Neural crest cell (in vitro differentiated cells): ENCODE measurements at places on chromosomes 5 and 9.

DNA sequence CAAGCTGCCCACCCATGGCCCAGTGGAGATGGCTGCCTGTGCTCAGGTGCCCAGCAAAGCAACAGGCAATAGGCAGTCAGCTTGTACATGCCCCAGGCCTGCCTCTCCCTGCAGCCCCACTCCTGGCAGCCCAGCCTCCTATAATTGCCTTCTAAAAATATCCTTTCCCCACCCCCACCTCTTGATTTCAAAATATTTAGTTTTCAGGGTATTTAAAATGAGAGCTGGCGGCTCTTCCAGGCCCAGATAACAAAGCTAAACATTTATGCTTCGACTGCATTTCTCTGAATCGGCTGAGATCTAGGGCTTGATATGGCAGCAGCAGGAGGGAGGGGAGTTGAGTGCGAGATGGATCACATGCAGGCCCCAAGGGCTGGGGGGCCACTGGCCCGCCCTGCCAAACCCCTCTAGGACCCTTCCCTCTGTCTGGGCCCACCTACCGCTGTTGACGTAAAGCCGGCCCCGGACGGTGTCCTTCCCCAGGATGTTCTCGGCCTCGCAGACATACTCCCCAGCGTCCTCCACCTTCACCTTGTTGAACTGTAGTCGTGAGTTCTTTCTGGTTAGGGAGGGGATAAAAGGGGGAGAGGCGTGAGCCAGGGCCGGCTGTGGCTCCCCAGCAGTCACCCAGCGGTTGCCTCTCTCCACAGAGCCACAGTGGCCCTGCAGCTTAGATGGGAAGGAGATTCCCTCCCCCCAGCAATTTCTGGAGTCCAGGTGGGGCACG is 85.0 kb downstream of the PSD2 start:
- no peak for DNase-seq

- no peak for DNase-seq
Observed at GRCh38 chr5:21173526-21173925, 1185.5 kb upstream of the CDH18 start.

GRCh38 chr5:112062181-112062580 is 305.2 kb upstream of the NREP start:
- DNase-seq = no peak

DNA sequence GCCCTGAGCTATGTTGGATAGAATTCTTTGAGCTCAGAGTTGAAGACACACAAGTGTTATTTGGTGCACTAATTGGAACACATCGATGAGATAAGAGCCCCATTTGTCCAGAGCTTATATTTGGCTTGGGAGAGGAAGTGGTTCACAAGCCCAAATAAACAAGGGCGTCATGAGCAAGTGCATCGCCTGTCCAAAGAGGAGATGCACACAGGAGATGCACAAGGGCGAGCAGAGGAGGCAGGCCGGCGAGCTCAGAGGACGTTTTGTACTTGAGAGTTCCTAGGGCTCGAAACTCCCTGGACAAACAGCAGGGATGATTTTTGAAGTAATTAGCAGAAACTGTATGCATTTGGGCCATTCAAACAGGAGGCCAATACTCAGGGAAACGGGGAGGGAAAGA is 212.8 kb upstream of the IRX1 start:
- no peak for DNase-seq

GRCh38 chr5:5353681-5354080 is 68.8 kb upstream of the ICE1 start:
- no peak for DNase-seq

DNA sequence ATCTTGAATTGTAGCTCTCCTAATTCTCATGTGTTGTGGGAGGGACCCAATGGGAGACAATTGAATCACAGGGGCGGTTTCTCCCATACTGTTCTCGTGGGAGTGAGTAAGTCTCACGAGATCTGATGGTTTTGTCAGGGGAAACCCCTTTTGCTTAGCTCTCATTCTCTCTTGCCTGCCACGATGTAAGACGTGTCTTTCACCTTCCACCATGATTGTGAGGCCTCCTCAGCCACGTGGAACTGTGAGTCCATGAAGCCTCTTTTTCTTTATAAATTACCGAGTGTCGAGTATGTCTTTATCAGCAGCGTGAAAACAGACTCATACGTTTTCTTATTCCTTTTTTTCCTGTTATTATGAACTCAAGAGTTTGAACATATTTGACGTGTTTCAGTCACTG is 39.1 kb downstream of the RETREG1 start:
- no peak for DNase-seq

- no peak for DNase-seq
Observed at GRCh38 chr9:69593301-69593700, 78.9 kb downstream of the APBA1 start.

DNA sequence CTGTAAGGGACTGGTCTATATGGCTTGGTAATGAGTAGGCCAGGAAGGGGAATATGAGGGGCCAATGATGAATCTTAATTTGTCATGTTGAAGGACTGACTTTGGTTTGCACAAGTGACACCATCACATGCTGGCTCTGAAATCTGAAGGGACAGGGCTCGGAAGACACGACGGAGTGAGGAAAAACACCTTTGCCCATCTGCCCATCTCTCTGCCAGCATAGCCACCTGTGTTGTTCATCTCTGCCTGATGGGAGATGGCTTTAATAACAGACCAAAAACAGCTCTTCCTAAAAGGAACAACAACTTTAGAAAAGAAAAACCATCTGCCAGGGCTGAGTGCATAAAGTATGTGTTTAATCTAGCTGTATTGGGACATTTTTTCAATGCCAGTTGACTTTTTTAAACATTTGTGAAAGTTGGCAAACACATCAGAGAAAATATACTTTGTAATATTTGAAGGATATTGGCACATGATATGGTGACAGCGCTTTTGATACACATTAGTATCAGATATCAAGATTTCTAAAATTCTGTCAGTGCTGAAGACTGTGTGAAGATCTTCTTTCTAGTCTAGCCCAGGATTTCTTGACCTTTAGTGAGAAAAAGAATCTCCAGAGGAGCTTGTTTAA is 27.1 kb downstream of the ABLIM3 start:
- DNase-seq = no peak

DNA sequence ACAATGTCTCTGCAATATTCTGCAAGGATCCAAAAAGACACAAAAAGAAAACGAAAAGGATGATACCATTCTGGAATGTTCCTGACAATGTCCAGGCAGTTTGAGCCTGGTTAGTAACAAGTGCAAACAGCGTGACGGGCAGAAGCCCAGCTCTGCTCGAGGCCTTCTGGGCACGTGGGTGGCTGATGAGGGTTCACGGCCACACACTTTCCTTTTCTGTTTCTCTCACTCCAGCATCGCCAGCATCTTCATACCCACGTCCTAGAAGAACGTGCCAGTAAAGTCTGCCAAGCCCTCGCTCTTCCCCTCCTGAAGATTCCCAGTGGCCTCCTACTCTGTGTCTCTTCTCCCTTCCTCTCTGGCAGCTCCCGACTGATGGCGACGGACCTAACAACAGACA is 36.7 kb downstream of the COL23A1 start:
- DNase-seq = no peak

GRCh38 chr9:112094948-112095681 is 80.0 kb downstream of the SUSD1 start:
- DNase-seq = no peak

DNA sequence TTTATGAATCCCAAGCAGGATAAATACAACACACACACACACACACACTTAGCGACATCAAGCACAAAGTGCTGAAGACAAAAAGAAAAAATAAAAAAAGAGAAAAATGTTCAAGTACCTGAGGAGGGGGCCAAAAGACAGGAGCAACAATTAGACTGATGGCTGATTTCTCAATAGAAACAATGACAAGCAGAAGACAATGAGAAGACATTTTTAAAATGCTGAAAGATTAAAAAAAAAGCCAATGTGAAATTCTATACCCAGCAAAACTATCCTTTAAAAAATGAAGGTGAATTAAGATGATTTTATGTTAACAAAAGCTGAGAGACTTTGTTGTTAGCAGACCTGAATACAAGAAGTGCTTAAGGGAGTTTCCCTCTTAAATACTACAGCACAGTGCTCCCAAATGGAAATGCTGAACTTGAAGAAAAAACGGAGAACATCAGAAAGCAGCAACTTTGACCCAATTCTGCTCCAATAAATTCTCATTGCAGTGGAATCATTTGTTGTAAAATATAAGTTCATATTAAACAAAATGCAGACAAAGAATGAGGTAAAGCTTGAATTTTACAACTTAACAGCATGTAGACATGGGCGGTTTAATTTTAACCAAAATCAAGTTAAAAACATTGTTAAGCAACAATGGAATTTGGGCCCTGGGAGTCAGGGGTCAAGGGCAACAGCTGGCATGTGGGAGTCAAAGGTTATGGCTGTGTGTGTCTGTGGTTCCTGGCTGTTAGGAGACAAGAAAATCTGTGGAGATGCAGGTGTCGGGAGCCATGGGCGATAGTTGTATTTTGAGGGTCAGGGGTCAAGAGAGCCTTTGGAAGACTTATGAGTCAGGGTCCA is 776 bp upstream of the RANBP17 start:
- DNase-seq = no peak

- DNase-seq = no peak
Observed at GRCh38 chr5:115402822-115403577, 106.5 kb upstream of the CCDC112 start.

- DNase-seq = no peak
Observed at GRCh38 chr9:118263949-118264348, 559.7 kb downstream of the TLR4 start.

- no peak for DNase-seq
Observed at GRCh38 chr5:76145945-76146344, 62.8 kb downstream of the SV2C start.

GRCh38 chr9:95502248-95502647 is 14.5 kb downstream of the PTCH1 start:
- DNase-seq = no peak

- DNase-seq = peak; percentile 76
Observed at GRCh38 chr9:114405294-114406034, 17.7 kb upstream of the AKNA start.

DNA sequence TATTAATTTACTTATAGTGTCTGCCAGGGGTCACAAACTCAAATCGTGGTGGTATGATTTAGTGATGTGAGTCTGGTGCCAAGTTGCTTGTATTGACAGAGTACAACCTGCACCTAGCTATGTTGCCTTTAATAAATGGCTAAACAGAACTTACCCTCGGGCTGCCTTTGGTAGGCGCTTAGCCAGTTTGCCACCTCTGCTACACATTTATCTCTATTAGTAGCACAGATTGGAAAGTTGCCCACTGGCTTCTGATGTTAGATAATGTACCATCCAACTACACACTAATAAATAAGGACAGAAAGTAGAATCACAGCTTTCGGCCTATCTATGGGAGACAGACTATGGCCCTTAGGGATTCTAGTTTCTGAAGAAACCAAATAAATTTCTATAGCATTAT is 368.4 kb downstream of the MAN2A1 start:
- no peak for DNase-seq

DNA sequence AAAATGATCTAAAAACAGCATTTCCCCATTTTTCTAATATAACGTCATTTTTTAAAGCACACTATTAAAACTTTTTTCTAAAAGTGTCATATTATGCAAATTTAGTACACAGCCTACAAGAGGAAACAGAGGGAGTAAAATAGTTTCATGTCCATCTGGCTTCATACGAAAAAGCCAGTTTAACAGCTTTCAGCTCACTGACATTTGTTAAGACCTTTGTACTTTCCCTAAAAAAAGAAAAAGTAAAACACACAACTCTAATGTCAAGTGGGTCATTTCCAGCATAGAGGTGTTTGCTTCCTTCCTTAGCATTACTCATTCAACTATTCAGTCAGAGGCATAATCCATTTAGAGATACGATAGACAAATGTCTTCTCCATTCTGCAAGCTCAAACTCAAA is 49.4 kb downstream of the ABHD17B start:
- no peak for DNase-seq

DNA sequence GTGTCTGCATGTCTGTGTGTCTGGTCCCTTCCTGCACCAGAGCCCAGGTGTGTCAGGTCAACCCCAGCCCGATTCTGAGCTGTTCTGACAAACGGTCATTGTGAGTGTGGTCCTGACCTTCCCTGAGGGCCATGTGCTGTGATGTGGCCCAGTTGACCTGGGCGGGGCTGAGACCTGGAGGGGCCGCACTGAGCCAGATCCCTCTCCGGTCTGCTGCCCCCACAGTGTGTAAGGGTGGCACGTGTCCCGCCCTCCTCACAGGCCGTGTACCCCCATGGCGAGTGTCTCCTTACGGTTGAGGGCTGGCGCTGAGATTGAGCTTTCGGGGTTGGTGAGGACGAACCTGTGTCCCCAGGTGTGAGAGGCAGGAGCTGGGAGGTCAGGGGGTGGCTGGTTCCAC is 136.5 kb downstream of the MRPL36 start:
- DNase-seq = peak; percentile 0

DNA sequence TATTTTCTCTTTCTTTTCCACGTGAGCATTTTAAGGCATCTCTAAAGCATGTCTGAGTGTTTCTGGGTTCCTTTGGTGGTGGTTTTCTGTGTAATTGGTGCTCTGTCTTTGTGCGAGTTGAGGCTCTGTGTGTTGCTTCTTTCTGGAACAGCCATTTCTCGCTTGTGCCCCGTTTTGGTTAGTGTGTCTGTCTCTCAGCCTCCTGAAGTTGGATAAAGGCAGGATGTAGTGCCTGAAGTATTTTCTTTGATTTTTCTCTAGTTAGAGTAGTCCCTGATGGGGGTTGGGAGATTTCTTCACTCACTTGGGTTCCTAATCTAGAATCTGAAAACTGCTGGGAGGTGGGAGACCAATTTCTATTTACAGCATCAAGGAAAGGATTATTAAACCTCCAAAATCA is 129.7 kb upstream of the TMEM161B start:
- DNase-seq = no peak

DNA sequence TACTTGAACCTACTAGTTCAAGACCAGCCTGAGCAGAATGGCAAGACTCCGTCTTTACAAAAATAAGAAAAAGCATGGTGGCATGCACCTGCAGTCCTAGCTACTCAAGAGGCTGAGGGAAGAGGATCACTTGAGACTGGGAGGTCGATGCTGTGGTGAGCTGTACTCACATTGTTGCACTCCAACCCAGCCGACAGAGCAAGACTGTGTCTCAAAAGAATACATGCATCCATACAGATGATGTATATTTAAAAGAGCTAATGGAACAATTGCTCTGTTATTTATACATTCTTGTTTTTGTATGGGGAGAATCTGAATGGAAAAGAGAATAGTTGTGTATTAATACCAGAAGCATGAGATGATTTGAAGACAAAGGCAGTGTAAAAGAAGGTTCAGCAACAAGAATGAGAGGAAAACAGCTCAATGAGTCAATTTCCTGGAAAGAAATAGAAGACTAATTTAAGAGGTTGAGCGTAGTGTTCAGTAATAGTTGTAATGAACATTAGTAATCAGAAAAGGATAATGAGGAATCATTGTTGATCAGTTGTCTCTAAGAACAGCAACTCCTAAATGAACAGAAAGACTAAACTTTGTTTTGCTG is 1.9 kb upstream of the LRRC70 start:
- no peak for DNase-seq

DNA sequence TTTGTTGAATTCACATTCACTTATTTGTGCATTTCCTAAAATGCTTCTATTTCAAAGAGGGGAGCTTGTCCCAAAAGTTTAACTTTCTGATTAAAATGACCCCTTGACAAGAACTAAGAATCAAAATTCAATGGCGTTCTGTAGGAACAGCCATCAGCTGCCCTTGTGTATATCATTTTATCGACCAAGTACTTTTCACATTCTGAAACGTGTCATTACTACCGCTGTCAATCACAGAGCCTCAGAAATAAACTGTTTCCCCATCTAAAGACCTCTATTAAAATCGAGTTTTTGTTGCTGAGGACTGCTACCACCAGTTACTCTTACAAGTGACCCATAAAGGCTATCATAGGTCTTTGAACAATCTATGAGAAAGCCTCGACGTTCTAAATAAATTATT is 1.6 kb upstream of the FOXD1 start:
- no peak for DNase-seq

- no peak for DNase-seq
Observed at GRCh38 chr9:82260691-82261090, 272.1 kb downstream of the SPATA31D1 start.

- DNase-seq = no peak
Observed at GRCh38 chr5:163565492-163565891, 60.1 kb downstream of the MAT2B start.
